Activated CD8-positive, alpha-beta T cell treated with anti-CD3 and anti-CD28 coated beads for 36 hours (primary cell): ENCODE measurements at places on chromosomes 2 and 18. TPM values are rescaled to one million over a fixed set of nuclear protein-coding genes. Genes with fewer than 3 reads are reported as not detected.

GRCh38 chr2:8722986-8723385 is 41.1 kb downstream of the ID2 start:
- H3K4me1 ChIP-seq: no peaks in the 10 kb centered on the region
- no peaks in the 10 kb centered on the region for H3K27me3 ChIP-seq
- H3K36me3 ChIP-seq: no peaks in the 10 kb centered on the region

DNA sequence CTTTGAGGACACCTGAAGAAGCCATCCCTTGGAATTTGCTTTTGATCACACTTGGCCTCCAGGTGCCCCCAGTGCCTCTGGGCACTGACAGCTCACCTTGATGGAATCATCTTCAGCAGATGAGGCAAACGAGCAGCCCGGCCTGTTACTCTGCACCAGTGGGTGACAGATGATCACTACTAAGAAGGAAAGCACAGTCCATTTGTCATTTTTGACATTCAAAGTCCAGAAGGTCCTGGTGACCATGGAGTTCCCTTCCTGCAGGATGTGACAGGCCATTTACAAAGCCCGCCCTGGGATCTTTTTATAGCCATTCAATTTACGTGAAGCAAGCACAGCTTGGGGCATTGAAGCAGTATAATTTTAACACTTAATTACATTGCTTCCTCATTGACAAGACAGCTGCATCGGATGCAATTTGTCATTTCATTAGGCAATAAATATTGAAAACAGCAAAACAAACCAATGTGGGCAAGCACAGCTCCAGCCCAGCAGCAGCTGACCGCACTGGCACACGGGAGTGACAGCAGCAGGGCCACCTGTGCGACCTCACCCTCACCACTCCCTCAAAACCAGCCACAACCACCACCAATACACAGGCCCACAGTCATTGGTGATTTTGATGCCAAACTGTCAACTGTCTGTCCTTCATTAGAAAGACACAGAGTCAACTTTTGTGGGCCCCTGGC is 76.0 kb upstream of the SLC66A3 start:
- H3K4me1 ChIP-seq: no peaks in the 10 kb centered on the region
- no peak overlapping the region for H3K4me3 ChIP-seq
- no peaks in the 10 kb centered on the region for H3K36me3 ChIP-seq
- H3K27ac ChIP-seq: no peak overlapping the region
- peaks cover 9% of the 10 kb centered on the region for H3K27me3 ChIP-seq
- no peak for DNase-seq

- no peak overlapping the region for H3K4me3 ChIP-seq
- H3K36me3 ChIP-seq: no peaks in the 10 kb centered on the region
- H3K27ac ChIP-seq: no peak overlapping the region
- no peaks in the 10 kb centered on the region for H3K27me3 ChIP-seq
These were observed 1162.6 kb upstream of the SLC39A10 start for GRCh38 chr2:194494401-194494800.

- H3K36me3 ChIP-seq: no peaks in the 10 kb centered on the region
- H3K27me3 ChIP-seq: no peaks in the 10 kb centered on the region
- no peak overlapping the region for H3K27ac ChIP-seq
- no peak for DNase-seq
- H3K4me3 ChIP-seq: no peak overlapping the region
- no peaks in the 10 kb centered on the region for H3K4me1 ChIP-seq
These were observed 415.0 kb upstream of the NRP2 start for GRCh38 chr2:205267323-205267722.

DNA sequence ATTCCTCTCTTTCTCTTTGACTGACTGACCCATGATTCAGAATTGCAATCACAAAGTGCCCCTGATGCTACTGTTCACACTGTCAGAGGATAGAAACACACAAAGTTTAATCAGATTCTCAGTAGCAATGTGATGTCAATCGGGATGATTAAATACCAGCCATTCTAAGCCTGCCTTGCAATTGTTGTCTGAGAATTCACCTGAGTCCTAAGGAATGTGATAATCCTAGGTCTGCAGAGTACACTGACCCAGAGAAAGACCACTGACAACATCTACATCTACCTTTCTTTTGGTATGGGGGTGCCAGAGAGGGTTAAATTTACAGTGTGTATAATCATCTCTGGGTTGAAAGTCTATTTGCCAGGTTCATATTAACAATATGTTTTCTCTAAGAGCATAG is 883.3 kb downstream of the NRXN1 start:
- H3K36me3 ChIP-seq: no peaks in the 10 kb centered on the region
- H3K27ac ChIP-seq: no peak overlapping the region
- H3K4me3 ChIP-seq: no peak overlapping the region
- no peak for DNase-seq
- peaks cover 2% of the 10 kb centered on the region for H3K4me1 ChIP-seq

DNA sequence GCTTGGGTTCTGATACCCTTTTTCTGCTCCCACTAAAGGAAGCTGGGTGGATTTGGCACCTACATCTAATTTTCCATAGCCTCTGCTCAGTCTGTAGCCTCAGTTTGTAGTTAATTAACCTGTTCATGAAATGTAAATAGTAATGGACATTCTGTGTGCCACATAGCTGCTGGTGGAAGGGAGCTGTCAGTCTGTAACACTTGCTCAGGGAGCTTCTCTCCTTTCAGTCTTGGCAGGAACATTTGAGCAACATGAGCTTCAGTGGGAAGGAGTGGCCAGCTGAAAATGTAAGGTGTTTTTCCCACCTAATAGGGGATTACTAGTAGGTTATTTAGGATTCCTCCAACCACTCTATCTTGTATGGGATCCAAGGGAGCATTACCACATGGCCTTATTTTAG is 203.4 kb downstream of the ASXL3 start:
- no peaks in the 10 kb centered on the region for H3K4me1 ChIP-seq
- H3K4me3 ChIP-seq: no peak overlapping the region
- no peak overlapping the region for H3K27ac ChIP-seq
- no peaks in the 10 kb centered on the region for H3K27me3 ChIP-seq

- no peak for DNase-seq
- H3K27me3 ChIP-seq: no peaks in the 10 kb centered on the region
- no peak overlapping the region for H3K27ac ChIP-seq
- no peaks in the 10 kb centered on the region for H3K36me3 ChIP-seq
- no peaks in the 10 kb centered on the region for H3K4me1 ChIP-seq
- H3K4me3 ChIP-seq: no peak overlapping the region
These were observed 20.2 kb upstream of the B3GNT2 start for GRCh38 chr2:62175728-62176127.

GRCh38 chr2:223797811-223798721 is 39.3 kb downstream of the AP1S3 start:
- no peak for DNase-seq
- no peak overlapping the region for H3K4me3 ChIP-seq
- H3K27ac ChIP-seq: no peak overlapping the region
- no peaks in the 10 kb centered on the region for H3K36me3 ChIP-seq
- H3K4me1 ChIP-seq: peaks cover 2% of the 10 kb centered on the region

DNA sequence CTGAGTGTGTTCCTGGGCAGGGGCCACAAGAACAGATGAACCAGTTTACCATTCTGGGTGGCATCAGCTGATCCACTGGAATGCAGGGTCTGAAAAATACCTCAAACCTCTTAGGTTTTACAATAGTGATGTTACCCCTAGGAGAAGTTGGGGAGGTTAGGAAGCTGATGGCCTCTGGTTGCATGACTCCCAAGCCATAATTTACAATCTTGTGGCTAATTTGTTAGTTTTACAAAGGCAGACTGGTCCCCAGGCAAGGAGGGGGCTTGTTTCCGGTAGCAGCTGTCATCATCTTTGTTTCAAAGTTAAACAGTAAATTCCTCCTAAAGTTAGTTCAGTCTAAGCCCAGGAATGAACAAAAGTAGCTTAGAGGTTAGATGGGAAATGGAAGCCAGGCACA is 113.8 kb upstream of the SLC38A11 start:
- H3K27ac ChIP-seq: no peak overlapping the region
- no peaks in the 10 kb centered on the region for H3K27me3 ChIP-seq
- H3K36me3 ChIP-seq: no peaks in the 10 kb centered on the region
- H3K4me1 ChIP-seq: no peaks in the 10 kb centered on the region
- H3K4me3 ChIP-seq: no peak overlapping the region

- no peak for DNase-seq
- no peak overlapping the region for H3K27ac ChIP-seq
- H3K4me3 ChIP-seq: no peak overlapping the region
- H3K27me3 ChIP-seq: no peaks in the 10 kb centered on the region
- H3K4me1 ChIP-seq: no peaks in the 10 kb centered on the region
These were observed 277.0 kb downstream of the CPS1 start for GRCh38 chr2:210833403-210833802.

GRCh38 chr18:24315170-24315569 is 82.5 kb downstream of the OSBPL1A start:
- no peak overlapping the region for H3K27ac ChIP-seq
- peaks cover 5% of the 10 kb centered on the region for H3K4me1 ChIP-seq
- DNase-seq: no peak
- no peaks in the 10 kb centered on the region for H3K27me3 ChIP-seq
- H3K4me3 ChIP-seq: no peak overlapping the region

The IL1RN gene
- 0.50 TPM for total RNA-seq

The POTEC gene
- total RNA-seq: not detected

The EMILIN1 gene
- total RNA-seq: 0.61 TPM

The CD207 gene
- total RNA-seq: not detected
